ENCODE measurements at places on chromosomes 4 and X. TPM values are rescaled to one million over a fixed set of nuclear protein-coding genes. Genes with fewer than 3 reads are reported as not detected.

GRCh38 chr4:20126906-20127305, 124.8 kb upstream of the SLIT2 start:
- no peak overlapping the region for H3K27ac ChIP-seq
- H3K4me3 ChIP-seq, result no peak overlapping the region
- no peaks in the 10 kb centered on the region for H3K36me3 ChIP-seq
- H3K4me1 ChIP-seq, result no peaks in the 10 kb centered on the region
- DNase-seq, result no peak

DNA sequence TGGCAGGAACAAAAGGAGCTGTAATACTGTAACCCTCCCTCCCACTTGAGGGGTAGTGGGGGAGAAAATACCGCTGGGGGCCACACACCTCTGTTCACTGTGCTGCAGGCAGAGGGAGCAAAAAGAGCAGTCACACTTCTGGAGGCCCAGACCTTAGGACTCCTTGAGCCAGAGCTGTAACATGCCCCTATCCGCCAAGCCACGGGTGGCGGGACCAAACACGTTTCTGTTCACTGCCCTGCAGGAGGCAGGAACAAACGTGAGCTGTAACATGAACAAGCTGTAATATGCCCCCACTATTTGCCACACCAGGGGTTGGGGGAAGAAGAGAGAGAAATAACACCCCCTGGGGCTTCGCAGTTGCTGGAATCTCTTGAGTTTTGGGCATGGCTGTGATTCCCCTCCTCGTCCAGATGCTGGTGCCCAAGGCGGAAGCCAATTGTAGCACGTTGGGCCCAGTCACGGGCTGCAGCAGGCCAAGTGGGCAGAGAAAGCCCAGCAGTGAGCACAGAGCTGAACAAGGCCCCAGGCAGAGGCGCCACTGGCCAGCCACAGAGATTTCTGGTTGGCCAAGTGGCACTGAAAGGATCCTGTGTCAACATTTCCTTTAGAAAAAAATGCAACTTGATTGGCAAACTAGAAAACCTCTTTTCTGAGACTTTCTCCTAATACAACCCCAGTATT, 509.7 kb downstream of the INPP4B start:
- no peak overlapping the region for H3K4me3 ChIP-seq
- no peaks in the 10 kb centered on the region for H3K36me3 ChIP-seq
- no peaks in the 10 kb centered on the region for H3K27me3 ChIP-seq
- no peak for DNase-seq

- no peaks in the 10 kb centered on the region for H3K27me3 ChIP-seq
- H3K4me1 ChIP-seq, result no peaks in the 10 kb centered on the region
- H3K36me3 ChIP-seq, result no peaks in the 10 kb centered on the region
- H3K4me3 ChIP-seq, result no peak overlapping the region
These were observed 232.5 kb upstream of the POF1B start for GRCh38 chrX:85611926-85612325.

DNA sequence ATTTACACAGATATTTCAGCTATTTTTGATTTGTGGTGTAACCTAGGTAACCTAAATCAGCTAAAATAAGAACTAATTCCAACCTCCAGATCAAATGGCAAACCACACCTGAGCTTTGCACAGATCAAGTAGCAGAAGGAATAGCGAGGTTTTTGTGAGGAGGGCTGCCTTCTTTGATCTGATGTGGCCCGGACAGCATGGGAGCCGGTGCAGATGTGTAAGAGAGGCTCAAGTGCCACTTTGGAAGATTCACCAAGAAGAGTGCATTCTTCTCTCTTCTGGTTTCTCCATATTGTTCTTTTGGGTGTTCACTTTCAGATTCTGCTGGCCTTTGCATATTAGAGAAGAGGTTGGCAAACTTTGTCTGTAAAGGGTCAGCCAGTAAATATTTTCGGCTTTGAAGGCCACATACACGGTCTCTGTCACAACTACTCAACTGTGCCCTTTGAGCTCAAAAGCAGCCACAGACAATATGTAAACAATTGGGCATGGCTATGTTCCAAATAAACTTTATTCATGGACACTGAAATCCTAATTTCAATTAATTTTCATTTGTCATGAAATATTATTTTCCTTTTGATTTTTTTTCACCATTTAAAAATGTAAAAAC, 78.9 kb upstream of the FAM9C start:
- no peaks in the 10 kb centered on the region for H3K27me3 ChIP-seq
- H3K4me1 ChIP-seq, result peaks cover 32% of the 10 kb centered on the region
- peak overlapping the region; percentile 46 for H3K27ac ChIP-seq
- H3K4me3 ChIP-seq, result peak overlapping the region; percentile 9
- no peak for DNase-seq

GRCh38 chr4:61864286-61864685, 664.2 kb downstream of the ADGRL3 start:
- no peak overlapping the region for H3K27ac ChIP-seq
- H3K4me1 ChIP-seq, result no peaks in the 10 kb centered on the region
- H3K4me3 ChIP-seq, result no peak overlapping the region
- no peak for DNase-seq
- no peaks in the 10 kb centered on the region for H3K27me3 ChIP-seq

DNA sequence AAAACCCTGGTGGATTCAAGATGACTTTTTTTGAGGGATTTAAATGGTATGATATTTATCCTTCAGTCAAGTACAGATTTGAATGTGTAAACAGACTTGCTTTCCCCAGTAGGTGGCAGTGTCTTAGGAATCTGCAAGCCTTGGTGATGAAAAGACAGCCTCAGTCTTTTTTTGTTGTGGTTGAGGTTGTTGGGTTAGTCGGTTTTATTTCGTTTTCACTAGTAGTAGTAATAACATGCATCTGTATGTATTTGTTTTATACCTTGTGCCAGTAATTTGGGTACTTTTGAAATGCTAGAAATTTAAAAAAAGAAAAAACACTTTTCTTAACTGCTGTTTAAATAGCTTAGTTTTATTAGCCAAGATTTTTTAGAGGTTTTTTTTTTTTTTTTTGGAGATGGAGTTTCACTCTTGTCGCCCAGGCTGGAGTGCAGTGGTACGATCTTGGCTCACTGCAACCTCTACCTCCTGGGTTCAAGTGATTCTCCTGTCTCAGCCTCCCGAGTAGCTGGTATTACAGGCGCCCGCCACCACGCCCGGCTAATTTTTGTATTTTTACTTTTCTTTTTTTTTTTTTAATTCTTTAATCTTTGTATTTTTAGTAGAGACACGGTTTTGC, 39.2 kb downstream of the COPS4 start:
- H3K4me1 ChIP-seq, result no peaks in the 10 kb centered on the region
- H3K27ac ChIP-seq, result no peak overlapping the region
- peaks cover 25% of the 10 kb centered on the region for H3K36me3 ChIP-seq
- no peaks in the 10 kb centered on the region for H3K27me3 ChIP-seq

GRCh38 chr4:76616526-76616925, 181.5 kb downstream of the SHROOM3 start:
- H3K27me3 ChIP-seq, result no peaks in the 10 kb centered on the region
- no peak overlapping the region for H3K4me3 ChIP-seq
- no peaks in the 10 kb centered on the region for H3K4me1 ChIP-seq
- H3K36me3 ChIP-seq, result no peaks in the 10 kb centered on the region
- no peak for DNase-seq

DNA sequence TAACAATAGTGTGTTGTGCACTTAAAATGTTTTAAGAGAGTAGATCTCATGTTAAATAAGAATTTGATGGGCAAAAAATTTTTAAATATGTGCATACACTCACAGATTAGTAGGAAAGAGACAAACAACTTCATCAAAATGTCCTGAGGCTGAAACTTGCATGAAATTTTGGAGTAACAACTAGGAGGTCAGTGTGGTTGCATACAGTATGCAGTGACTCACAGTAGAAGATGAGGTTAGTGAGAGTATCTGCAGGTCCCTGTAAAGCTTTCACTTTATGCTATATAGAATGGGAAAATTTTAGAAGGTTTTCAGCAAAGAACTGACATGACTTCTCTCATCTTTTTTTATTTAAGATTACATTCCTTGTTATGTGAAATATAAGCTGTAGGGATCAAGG, 453.1 kb upstream of the KLHL4 start:
- no peak for DNase-seq
- H3K27me3 ChIP-seq, result no peaks in the 10 kb centered on the region
- H3K4me3 ChIP-seq, result no peak overlapping the region
- H3K36me3 ChIP-seq, result no peaks in the 10 kb centered on the region
- no peaks in the 10 kb centered on the region for H3K4me1 ChIP-seq
- no peak overlapping the region for H3K27ac ChIP-seq

- H3K27ac ChIP-seq, result no peak overlapping the region
- DNase-seq, result no peak
- H3K27me3 ChIP-seq, result no peaks in the 10 kb centered on the region
- H3K4me3 ChIP-seq, result no peak overlapping the region
These were observed 131.4 kb downstream of the ENOX2 start for GRCh38 chrX:130771648-130772047.

DNA sequence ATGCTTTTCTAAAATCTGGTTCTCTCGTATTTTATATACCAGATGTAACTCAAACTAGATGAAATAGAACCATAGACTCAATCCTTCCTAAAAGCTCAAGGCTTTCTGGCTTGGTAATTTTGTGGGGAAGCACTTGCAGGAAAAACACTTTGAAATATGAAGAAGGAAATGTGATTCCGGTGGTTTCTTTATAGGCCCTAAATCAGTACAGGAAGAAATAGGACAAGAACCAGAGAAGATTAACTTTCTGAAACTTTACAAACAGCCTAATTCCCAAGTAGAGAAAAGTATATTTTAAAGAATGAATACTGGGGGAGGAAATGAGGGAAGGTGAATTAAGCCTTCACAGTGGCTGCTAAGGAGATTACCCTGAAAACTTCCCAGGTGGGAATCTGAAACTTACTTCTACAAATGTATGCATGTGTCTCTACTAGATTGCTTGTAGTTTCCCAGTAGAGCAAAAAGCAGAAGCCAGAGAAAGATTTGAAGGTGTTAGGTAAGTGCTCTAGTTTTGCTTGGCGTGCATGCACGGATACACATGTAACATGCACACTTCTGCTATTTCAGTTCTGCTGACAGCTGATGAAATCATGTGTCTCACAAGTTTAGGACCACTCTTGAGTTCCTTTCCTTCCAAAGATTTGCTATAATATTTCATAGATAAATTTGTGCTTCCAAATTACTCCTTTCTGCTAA, 92.1 kb downstream of the AFF1 start:
- peaks cover 44% of the 10 kb centered on the region for H3K4me1 ChIP-seq
- H3K4me3 ChIP-seq, result no peak overlapping the region
- no peak for DNase-seq
- H3K27ac ChIP-seq, result no peak overlapping the region

DNA sequence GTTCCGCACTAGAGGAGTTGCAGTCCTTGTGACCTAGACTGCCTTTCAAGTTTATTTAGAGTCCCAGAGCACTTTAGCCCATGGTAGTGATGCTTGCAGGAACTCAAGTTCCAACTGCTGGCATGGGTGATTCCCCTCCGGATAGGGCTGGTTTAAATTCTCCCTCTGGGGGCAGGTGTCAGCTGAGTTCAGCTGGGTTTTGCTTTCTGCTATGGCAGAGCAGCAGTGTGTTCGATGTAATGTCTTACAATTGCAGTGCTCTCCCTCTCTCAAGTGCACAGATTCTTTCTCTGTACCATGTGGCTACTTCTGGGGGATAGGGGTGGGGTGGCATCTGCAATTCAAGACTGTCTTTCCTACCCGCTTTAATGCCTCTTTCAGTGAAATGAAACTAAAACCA, 164.8 kb upstream of the ZIC3 start:
- no peaks in the 10 kb centered on the region for H3K27me3 ChIP-seq
- no peaks in the 10 kb centered on the region for H3K36me3 ChIP-seq
- no peaks in the 10 kb centered on the region for H3K4me1 ChIP-seq
- H3K27ac ChIP-seq, result no peak overlapping the region
- DNase-seq, result no peak

Gene OTUD6A
- not detected for polyA plus RNA-seq

DNA sequence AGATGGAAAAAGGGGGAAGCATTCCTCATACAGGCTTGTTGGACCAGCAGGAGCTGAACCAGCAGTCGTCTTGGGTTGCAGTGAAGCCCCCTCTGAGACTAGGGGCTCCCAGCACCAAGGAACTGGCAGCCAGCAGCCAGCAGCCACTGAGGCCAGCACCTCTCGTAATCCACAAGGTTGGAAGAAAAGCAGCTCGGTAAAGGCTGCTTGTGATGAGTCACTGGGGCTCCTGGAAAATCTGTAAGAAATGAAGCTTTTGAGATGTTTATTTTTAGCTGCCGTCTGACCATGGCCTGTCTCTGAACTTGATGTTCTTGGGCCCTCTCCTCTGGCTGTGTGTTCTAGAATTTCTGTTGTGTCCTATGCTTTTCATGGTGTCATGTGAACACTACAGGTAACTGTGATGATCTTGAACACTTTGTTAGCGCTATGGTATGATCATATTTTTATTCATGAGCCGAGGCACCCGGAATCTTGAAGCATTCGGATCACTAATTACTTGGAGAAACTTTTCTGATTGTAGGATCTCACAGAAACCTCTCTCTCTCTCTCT, 18.6 kb downstream of the CLCN4 start:
- no peaks in the 10 kb centered on the region for H3K27me3 ChIP-seq
- H3K4me3 ChIP-seq, result no peak overlapping the region
- no peak for DNase-seq
- no peaks in the 10 kb centered on the region for H3K4me1 ChIP-seq
- H3K36me3 ChIP-seq, result no peaks in the 10 kb centered on the region
- no peak overlapping the region for H3K27ac ChIP-seq

GRCh38 chr4:175308236-175308635, 390.1 kb downstream of the ADAM29 start:
- H3K36me3 ChIP-seq, result no peaks in the 10 kb centered on the region
- no peak overlapping the region for H3K4me3 ChIP-seq
- H3K27ac ChIP-seq, result no peak overlapping the region
- DNase-seq, result no peak
- H3K4me1 ChIP-seq, result no peaks in the 10 kb centered on the region

DNA sequence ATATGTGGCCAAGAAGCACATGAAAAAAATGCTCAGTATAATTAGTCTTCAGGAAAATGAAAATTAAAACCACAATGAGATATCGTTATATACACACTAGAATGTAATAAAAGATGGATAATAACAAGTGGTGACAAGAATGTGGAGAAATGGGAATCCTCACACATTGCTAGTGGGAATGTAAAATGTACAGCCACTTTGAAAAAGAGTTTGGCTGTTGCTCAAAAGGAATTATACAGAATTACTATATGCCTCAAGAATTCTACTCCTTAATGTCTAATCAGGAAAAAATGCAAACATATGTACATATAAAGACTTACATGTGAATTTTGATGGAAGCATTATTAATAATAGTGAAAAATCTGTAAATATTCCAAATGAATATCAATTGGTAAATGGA, 102.2 kb downstream of the SPCS3 start:
- no peaks in the 10 kb centered on the region for H3K27me3 ChIP-seq
- DNase-seq, result no peak
- H3K4me3 ChIP-seq, result no peak overlapping the region
- no peak overlapping the region for H3K27ac ChIP-seq

- H3K36me3 ChIP-seq, result no peaks in the 10 kb centered on the region
- DNase-seq, result no peak
- no peak overlapping the region for H3K4me3 ChIP-seq
- no peaks in the 10 kb centered on the region for H3K27me3 ChIP-seq
These were observed 79.5 kb upstream of the IRF2 start for GRCh38 chr4:184553891-184554290.

Gene MGARP
- 0.20 TPM for polyA plus RNA-seq
